ENCODE measurements at places on chromosomes 7 and 10.
A peak's percentile ranks its signal among the peaks of the same experiment; 100 is the strongest.

GRCh38 chr7:6165521-6166320 is 106.7 kb downstream of the CYTH3 start:
- DNase-seq, result no peak

- DNase-seq, result no peak
Measured at GRCh38 chr10:98261436-98262277, 6.3 kb downstream of the LOXL4 start.

- DNase-seq, result no peak
Measured at GRCh38 chr10:69618746-69619145, 11.3 kb upstream of the FAM241B start.

DNA sequence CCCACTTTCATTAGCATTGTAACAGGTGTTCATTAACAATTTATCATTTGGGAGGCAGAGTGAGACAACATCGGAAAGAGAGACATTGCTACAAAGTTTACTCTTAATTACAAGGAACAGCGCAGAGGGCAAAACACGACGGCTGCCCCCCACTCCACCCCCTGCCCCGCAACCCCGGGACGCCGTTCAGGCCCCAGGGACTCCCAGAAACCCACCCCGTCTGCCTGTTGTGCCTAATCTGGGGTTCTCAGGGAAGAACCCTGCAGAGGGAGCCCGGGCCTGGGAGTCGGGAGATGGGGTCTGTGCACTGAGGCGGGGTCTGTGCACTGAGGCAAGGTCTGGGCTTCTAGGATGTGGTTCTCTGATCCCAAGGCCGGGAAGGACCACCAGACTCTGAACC is 25.2 kb downstream of the UNCX start:
- DNase-seq, result no peak

DNA sequence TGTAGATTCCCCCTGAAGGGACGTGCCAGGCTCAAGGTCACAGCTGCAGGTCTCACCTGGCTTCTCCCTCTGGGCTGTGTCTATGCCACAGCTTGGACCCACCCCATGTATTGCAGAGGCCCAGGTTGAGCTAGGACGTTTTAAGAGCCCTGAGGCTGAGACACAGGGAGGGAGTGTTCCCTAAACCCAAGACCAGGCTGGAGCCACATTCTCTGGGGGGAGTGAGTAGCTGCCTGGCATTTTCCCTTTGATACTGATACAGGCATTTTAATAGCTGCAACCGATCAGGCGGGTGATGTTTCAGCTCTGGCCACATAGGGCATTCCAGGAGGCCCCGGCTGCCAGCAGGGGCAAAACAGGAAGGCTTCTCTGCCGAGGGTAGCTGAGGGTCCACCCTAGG is 13.4 kb downstream of the COL13A1 start:
- DNase-seq, result no peak

DNA sequence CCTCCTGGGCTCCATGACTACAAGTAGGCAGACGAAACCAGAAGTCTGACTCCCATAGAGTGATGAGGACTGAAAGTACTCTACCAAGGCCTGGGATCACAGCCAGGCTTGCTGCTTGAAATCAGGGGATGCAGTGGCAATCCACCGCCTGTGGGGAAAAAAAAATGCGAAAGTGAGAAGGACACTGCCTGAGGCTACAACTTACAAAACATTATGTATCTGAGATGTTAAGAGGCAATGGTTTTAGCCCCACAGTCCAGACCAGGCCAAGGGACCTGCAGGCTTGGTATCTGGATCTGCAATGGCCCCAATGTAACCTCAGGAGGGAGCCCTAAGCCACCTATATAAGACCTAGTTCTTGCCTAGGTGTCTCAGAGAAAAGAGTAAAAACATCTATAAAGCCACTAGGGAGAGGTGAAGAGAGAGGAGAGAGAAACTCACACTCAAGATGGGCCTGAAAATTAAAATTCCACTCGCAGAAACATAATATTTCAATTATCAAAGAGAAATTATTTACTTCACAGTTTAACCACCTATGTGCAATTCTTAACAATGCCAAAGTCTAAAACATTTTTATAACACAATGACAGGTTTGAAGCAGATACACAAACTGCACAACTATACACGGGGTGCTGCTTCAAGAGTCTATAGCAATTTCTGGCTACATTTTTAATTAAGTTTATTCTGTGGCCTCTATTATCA is 13.9 kb downstream of the DNAJC1 start:
- DNase-seq, result no peak

DNA sequence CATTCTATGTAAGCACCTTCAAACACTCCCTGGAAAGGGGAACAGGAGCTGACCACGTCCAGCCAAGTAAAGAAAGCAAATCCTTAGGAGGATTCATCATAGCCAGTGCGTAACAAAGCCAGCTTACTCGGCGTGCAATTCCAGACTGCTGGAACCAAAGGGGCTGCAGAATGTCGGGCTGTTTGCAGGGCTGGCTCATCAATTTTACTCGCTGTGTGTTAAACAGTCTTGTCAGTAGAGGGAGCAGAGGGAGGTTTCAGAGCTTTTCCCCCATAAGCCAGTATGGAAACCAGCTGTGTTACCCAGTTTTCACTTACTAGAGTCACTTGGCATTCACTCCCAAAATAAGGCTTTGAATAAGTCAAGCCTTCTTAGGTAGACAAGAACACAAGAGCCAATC is 127.1 kb downstream of the KMT2E start:
- no peak for DNase-seq

DNA sequence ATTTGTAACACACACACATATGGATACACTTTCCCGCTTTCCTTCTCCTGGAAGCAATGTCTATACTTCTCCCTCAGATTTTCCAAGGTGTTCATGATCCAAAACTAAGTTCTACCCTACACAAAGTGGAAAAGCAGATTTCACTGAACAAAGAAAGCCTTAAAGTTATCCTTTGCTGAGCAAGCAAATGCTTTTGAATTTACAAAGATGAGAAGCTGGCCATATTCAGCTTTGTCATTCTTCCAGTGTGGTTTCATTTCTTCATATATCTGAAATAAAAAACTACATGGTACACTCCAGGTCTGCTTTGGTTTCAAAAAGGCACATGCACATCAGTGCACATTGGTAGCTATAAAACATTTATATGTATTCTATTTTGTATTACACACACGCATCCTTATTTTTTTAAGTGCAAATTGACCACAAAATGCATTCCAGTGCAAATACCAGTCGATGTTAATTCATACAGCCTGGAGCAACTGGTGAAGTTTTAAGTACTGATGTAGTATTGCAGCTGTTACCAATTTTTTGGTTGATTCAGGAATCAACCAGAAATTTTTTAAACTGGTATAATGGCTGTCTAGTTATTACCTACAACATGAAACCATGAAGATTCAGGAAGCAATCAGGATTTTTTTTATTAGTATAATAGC is 65.5 kb upstream of the SRPK2 start:
- no peak for DNase-seq

GRCh38 chr10:3814838-3815220 is 29.8 kb upstream of the KLF6 start:
- no peak for DNase-seq

DNA sequence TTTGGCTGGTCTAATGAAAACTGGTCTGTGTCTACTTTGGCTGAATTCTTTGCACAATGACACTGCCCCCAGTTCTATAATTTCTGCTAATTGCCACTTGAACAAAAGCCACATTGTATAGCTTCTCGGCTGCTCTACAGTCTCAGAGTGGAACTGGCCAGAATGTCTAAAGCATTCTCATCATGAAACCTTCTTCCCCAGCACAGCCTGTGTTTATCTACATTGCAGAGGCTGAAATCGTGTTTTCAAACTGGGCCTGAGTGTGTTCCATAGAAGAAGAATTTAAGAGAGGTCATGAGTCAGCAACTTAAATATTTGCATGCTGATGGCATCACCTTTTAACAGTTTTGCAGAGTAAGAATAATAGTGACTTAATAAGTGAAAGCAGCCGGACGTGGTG is 177.2 kb downstream of the BUB3 start:
- DNase-seq, result no peak

- no peak for DNase-seq
Measured at GRCh38 chr10:88787463-88787862, 15.1 kb upstream of the LIPM start.

- no peak for DNase-seq
Measured at GRCh38 chr10:69413221-69413865, 3.4 kb downstream of the TACR2 start.

- no peak for DNase-seq
Measured at GRCh38 chr7:44398953-44399574, 73.7 kb upstream of the CAMK2B start.

DNA sequence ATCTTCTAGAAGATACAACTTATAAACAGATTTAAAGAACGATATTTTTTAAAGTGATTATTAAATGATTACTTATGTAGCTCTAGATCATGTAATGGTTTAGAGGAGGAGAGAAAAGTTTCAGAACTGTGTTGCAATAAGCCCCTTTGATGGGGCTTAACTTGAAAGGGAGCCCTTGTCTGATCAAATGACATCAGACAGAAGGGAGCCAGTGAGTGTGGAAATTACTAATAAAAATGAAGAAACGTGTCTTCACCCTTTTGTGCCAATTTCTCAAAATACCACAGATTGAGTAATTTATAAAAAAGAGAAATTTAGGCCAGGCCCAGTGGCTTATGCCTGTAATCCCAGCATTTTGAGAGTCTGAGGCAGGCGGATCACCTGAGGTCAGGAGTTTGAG is 318.2 kb downstream of the EXOC4 start:
- DNase-seq, result no peak

- no peak for DNase-seq
Measured at GRCh38 chr10:33309406-33309805, 25.1 kb downstream of the NRP1 start.

DNA sequence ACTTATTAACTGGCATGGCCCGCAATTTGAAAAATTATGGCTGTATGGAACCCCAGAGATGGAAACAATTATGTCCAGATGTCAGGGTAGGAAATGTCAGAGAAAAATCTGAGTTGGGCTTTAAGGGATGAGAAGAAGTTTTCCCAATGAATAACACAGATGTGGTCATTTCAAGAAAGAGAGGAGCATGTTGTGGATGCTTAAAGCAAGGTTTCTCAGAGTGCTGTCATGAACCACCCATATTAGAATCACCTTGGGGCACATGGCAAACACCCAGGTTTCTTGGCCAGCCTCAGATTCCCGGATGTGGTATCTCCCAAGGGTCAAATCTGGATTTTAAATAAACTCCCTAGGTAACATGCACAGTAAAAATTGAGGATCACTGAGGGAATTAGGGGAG is 43.6 kb downstream of the LAMB4 start:
- DNase-seq, result no peak

DNA sequence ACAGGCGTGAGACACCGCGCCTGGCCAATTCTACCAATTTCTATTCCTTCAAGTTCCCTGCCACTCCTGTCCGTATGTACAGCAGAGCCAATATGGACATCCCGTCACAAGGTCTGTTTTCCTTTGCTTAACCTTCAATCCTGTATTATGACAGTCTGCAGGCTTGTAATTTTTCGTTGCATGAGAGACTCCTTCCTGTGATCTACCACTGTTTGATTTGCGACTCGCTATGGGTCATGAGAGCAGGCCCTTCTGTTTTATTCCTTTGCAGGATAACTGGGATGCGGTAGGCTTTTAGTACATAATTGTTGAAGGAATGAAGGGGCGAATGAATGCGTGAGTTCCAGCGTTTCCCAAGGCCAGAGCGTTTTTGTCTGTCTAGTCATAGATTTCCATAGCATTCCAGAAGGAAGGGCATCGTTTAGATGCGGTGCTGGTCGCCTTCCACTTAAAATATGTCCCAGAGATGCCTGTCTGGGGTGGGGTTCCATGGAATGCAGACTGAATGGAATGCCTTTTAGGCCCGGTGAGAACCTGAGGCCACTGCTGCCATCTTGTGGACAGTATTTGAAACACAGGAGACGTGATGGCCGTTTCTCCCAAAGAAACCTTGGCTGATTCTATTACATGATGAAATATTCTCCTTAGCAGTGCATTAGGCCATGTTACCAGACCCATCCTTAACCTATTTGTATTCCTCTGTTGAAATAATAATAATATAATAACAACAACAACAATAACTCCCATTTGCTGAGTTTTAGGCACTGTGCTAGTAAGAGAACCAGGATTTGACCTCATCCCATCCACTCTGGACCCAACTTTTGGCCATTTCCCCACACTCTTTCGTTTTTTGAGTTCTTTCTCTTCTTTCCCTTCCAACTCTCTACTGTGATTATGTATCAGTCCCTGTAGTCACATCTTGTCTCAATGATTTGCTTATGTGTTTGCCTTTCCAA is 193.2 kb downstream of the MYOF start:
- DNase-seq, result peak; percentile 44

- DNase-seq, result no peak
Measured at GRCh38 chr7:6161463-6162330, 110.7 kb downstream of the CYTH3 start.

DNA sequence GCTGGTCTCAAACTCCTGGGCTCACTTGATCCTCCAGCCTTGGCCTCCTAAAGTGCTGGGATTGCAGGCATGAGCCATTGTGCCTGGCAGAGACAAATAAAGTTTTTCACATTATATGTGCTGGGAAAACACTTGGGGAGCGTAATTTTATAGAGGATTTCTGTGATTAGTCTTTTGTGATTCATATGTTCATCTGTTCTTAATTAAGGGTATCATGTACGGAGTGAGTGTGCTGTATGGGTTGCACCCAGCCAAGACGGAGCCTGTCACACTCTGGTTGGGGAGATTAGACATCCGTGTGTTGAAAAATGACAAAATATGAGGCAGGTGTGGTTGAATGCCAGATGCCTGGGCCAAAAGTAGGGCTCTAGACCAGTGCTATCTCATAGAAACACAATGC is 10.3 kb downstream of the ADRB1 start:
- no peak for DNase-seq

GRCh38 chr10:89814278-89814677 is 112.9 kb downstream of the KIF20B start:
- DNase-seq, result no peak

DNA sequence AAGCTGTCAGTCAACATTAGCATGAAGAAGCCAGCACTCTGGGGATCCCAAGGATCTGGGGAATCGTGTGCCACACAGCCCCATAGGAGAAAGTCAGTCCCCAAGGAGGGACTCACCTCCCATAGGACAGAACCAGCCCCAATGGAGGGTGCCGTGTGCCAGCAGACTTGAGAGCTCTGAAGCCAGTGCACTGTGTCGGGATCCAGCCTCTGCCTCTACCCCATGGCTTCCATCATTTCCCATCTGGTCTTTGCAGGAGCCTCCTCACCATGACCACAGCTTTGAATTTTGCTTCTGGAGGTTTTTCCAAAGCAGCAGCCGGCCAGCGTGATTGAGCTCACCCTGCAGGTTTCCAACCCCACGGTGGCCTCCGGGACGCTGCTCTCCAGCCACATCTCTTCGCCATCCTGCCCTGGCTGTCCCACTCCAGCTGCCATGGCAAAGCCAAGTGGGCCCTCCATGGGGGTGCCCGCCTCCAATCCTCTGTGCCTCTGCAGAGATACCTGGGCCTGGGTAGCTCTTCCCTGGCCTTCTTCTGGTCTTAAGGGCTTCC is 171.8 kb upstream of the SHH start:
- no peak for DNase-seq
